ENCODE measurements at places on chromosomes 1 and 21. TPM values are rescaled to one million over a fixed set of nuclear protein-coding genes. Genes with fewer than 3 reads are reported as not detected.

GRCh38 chr1:65985393-65986066, 192.8 kb downstream of the PDE4B start:
- no peak for DNase-seq

DNA sequence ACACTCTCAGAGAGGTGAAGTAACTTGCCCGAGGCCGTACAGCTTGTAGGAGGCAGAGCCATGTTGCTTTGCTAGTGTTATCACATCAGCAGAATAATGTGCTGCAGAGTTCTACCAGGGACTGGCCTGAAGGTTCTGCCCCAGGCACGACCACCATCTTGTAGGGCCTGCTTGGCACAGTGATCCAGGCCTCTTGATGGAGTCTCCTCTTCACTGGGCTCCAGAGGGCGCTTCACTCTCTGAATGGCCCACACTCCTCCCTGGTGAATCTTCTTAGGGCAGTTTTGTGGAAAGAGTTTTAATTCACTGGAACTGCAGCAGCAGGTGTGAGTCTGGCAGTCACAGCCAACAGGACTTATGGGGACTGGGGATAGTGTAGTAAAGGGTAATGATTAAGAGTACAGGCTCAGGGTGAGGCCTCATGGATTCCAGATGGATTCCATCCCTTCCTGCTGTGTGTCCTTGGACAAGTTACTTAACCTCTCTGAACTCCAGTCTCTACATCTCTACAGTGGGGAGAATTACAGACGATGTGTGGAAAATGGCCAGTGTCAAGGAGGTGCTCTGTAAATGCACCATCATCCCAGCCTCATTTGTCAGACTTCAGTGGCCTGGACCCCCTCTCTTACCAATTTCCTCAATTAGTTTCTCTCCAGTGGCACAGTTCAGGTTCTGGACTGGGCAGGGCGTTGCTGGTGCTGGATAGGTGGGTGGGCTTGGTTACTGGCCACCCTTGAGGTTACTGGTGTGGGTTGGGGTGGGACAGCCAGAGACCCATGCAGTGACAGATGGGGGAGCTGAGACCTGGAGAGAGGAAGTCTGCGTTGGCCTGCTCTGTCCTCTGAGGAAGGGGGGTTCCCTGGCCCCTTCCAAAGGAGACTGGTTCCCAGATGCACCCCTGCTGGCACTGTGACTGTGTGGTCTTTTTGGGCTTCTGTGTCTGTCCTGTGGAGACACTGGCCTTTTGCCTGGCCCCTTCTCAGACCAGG, 45.9 kb upstream of the CSF3R start:
- no peak for DNase-seq

The RGS13 gene
- not detected for polyA plus RNA-seq

DNA sequence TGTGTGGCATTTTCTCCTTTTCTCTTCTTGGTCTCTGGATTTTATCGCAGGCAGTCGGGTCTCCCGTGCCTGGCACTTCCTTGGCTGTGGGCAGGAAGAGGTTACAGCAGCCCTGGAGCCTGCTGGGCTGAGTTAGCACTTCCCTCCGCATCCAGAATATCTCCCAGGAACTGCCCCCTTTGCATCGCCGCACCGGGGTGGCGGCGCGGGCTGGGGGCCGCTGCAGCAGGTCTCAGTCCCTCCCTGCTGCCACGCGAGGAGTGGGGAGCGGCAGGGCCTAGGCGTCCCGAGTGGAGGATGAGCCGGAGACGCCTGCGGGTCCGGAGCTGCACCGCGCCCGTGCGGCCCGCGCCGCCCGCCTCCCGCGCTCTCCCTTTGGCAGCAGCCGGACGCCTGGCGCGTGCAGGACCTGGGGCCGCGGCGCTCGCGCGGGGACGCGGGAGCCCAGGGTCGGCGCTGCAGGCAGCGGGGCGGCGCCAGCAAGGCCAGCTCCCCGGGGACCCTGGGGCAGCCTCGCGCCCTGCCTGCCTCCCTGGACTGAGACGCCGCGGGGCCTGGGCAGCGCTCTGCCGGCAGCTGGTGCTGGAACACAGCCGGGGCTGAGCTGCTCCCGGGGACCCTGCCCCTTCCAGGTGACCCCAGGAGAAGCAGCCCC, 192.8 kb downstream of the PRDM2 start:
- no peak for DNase-seq

The CTSK gene
- polyA plus RNA-seq: 5.8 TPM

DNA sequence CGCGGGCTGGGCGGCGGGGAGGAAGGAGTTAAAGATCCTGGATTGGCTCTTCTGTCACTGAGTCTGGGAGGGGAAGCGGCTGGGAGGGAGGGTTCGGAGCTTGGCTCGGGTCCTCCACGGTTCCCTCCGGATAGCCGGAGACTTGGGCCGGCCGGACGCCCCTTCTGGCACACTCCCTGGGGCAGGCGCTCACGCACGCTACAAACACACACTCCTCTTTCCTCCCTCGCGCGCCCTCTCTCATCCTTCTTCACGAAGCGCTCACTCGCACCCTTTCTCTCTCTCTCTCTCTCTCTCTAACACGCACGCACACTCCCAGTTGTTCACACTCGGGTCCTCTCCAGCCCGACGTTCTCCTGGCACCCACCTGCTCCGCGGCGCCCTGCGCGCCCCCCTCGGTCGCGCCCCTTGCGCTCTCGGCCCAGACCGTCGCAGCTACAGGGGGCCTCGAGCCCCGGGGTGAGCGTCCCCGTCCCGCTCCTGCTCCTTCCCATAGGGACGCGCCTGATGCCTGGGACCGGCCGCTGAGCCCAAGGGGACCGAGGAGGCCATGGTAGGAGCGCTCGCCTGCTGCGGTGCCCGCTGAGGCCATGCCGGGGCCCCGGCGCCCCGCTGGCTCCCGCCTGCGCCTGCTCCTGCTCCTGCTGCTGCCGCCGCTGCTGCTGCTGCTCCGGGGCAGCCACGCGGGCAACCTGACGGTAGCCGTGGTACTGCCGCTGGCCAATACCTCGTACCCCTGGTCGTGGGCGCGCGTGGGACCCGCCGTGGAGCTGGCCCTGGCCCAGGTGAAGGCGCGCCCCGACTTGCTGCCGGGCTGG, at the start of gene NPR1:
TSS of gene NPR1 (plus strand) at position 170 of the 818 bp plus-strand sequence. CDS start at position 591, 421 bp downstream.
- DNase-seq: no peak

DNA sequence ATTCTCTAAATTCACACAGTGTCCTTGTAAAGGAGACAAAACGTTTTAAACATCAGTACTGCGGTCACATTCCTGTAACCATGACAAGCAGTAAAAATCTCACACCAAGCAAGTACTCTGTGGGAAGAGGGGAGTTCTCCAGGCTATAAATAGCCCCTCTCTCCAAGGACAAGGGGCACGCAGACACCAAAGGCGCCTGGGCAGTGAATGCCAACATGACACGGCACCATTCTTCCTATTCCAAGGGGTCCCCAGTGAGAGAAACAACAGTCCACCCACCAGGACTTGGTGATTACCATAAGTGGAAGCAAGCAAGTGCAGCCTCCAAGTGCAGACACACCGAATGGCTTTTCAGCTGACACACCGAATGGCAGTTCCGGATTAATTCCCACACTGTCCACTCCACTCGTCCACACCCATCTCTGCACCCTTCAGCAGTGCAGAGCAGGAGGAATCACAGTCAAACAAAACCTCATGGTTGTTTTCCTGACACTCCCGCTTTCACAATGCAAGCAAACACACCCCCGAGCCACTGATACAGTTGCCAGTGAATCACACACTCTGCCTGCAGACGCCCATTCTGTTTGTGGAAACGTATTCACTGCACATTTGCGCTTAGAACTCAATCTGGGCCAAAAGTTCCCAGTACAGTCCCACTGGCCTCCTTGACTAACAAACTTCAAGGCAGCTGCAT, 1.8 kb downstream of the PTTG1IP start:
- DNase-seq: peak; percentile 47

- peak; percentile 38 for DNase-seq
Measured at GRCh38 chr1:45009956-45010854, 919 bp downstream of the HECTD3 start.

- DNase-seq: peak; percentile 56
Measured at GRCh38 chr1:17878837-17879236, 123.7 kb downstream of the ACTL8 start.

DNA sequence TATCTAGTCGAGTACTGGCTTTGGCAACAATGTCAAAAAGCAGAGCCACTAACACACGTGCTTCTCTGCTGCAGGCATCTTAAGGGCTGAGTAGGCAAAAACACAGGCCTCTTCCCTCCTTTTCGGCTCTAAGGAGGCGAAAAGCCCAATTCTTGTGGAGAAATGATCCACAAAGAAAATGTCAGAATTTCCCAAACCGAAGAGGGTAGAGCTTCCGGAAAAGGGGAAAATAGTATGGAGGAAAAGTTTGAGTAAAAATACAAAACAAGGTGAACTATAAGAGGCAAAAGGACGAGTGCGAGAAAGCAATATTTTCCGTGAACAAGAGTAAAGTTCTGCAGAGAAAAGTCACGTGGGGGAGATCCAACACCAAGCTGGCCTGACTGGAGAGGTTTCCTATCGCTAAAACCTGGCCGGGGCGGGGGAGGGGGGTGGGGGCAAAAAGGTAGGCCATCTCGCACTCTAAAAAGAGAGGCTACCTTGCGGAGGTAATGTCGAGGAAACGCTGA, 551 bp downstream of the ZRANB2 start:
- no peak for DNase-seq

DNA sequence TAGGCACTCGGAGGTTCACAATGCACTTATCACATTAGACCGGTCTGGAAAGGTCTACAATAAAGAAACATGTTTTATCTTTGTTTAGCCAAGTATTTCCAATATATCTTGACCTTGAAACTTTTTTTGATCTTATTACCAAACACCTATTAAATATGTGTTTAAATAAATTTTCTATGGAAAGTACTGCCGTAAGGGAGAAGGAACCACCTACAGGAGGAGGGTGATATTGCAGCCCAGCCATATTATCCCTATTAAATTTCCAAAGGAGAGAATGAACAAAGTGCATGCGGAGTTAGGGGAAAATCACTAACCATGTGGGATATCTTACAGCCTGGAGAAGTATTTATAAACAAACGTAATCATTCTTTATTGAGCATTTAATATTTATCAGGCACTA, 14.5 kb downstream of the BRINP2 start:
- DNase-seq: no peak

DNA sequence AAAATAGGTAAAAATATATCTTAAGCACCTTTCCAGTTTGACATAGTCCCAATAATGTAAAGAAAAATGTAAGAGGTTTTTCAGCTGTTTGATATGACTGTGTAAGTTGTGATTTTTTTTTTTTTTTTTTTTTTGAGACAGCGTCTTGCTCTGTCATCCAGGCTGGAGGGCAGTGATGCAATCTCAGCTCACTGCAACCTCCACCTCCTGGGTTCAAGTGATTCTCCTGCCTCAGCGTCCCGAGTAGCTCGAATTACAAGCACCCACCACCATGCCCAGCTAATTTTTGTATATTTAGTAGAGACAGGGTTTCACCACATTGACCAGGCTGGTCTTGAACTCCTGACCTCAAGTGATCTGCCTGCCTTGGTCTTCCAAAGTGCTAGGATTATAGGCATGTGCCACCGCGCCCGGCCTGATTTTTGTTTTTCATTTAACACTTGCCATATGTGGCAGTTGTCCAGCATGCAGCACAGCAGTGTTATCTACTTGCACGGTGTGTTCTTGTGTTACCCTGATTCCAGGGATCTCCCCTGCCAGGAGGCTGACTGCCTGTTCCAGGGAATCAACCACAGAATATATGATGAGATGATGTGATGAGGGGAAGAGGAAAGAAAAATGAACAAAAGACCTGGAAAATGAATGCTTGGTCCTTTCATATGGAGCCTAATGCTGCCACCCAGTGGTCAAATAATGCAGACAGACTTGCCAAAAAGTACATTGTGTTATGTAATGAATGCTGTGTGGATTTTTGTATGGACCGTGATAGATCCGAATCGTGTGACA, 79.0 kb downstream of the RAVER2 start:
- DNase-seq: peak; percentile 67

GRCh38 chr1:37951783-37952624, 5.2 kb upstream of the INPP5B start:
- no peak for DNase-seq

GRCh38 chr1:36400825-36401601, 3.3 kb upstream of the LSM10 start:
- DNase-seq: no peak

The UBXN10 gene
- polyA plus RNA-seq: 0.06 TPM

DNA sequence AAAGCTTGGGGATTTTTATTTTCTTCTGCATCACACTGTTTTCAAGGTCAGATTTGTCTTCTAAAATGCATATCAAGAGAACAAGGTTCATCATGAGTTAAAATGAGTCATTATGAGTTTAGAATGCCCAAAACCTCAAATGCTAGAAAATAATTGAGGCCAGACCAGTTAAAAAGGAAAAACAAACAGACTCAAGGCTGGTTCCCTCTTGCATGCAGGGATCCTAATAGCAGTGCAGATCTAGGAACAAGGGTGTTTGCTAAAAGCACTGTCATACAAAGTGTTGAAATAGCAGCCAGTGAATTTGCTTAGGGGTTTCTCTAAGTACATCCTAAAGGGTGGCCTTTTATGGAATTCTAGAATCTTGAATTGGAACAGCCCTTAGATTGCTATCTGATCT, 15.3 kb downstream of the BEND5 start:
- DNase-seq: no peak

GRCh38 chr1:54163573-54163972, 10.8 kb upstream of the CDCP2 start:
- no peak for DNase-seq

The DCST1 gene
- not detected for polyA plus RNA-seq

- no peak for DNase-seq
Measured at GRCh38 chr1:9629445-9630201, 21.9 kb upstream of the PIK3CD start.

The TFF3 gene
- not detected for polyA plus RNA-seq
